ENCODE measurements at places on chromosomes 11 and 22.

DNA sequence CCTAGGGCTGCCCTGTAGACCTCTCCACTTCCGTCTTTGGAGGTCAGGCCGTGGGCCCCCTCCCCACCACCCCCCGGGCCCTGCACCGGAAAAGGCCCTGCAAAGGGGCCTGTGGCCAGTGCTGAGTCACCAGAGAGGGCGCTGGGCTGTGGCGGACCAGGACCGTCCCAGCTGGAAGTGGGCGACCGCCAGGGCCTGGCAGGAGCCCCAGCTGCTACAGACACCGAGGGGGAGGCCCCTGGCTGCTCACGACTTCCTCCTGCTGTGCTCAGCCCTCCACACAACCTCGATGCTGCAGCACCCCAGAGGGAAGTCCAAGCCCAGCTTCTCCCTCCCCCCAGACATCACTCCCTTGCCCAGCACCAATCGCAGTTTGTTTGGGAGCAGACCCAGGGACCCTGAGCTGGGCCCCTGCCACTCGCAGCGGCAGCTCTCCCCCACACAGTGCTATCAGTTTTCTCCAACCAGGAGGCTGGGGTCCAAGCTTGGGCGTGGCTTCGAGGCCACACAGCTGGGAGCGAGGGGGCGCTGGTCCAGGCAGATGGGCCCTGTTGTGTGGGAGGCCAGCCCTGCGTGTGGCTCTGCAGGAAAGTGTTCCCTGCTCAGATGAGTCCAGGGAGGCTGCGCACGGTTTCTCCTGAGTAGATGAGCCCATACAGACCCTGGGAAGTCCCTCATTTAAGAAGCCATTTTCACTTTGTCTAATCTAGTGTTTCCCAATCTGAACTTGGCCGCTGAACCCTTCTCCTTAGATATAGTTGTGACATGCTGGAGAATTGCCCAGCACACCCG is 5.6 kb upstream of the SH3BP1 start:
- DNase-seq = peak; percentile 82

- no peak for DNase-seq
Observed at GRCh38 chr11:112320668-112321067, 60.0 kb upstream of the PLET1 start.

DNA sequence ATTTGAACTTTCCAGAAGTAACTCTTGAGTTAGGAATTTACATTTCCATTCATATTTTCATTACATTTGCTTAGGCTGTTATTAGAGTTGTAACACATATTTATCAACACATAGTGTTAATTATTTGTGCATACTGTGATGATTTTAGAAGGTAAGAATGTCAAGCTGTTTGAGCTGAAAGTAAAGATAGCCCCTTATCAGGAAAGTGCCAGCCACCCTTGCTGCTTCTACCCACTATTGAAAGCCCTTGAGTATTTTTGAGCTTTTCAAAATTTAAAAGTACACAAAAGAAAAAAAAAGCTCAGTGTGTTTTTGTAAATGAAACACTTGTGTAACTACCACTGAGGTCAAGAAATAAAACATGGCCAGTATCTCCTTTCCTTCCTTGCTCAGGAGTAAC is 8.0 kb downstream of the APLP2 start:
- no peak for DNase-seq

GRCh38 chr11:76455331-76455730 is 10.5 kb downstream of the EMSY start:
- DNase-seq = no peak

DNA sequence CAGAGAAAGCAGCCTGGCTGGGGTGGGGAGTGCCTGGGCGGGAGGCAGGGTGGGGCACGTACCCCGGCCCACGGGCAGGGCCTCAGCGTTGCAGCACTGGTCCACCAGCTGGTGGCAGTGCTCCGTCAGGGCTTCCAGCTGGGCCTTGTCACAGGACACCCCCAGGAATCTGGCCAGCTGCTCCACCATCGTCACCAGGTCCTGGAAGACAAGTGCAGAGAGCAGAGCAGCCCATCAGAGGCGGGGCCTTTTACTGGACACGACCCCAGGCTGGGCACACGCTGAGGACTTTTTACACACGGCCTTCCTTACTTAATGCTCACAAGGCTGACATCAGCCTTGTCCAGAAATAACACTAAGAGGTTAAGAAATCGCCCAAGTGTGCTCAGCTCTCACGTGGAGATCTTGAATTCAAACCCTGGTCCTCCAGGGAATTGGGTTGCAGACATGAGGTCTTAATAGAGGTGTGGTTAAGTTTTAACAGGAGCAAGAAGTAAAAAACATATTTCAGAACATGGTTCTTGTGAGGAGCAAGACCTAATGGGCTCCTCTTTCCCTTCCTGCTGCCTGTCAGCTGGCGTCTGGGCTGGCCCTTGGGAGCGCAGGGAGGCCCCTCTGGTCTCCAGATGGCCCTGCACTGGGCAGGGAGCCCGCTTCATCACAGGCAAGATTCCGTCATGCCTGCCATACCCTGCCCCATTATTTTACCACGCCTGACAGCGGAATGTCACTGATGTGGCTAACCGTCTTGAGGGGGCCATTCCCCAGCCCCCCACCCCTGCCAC is 17.1 kb upstream of the EFCAB6 start:
- no peak for DNase-seq

DNA sequence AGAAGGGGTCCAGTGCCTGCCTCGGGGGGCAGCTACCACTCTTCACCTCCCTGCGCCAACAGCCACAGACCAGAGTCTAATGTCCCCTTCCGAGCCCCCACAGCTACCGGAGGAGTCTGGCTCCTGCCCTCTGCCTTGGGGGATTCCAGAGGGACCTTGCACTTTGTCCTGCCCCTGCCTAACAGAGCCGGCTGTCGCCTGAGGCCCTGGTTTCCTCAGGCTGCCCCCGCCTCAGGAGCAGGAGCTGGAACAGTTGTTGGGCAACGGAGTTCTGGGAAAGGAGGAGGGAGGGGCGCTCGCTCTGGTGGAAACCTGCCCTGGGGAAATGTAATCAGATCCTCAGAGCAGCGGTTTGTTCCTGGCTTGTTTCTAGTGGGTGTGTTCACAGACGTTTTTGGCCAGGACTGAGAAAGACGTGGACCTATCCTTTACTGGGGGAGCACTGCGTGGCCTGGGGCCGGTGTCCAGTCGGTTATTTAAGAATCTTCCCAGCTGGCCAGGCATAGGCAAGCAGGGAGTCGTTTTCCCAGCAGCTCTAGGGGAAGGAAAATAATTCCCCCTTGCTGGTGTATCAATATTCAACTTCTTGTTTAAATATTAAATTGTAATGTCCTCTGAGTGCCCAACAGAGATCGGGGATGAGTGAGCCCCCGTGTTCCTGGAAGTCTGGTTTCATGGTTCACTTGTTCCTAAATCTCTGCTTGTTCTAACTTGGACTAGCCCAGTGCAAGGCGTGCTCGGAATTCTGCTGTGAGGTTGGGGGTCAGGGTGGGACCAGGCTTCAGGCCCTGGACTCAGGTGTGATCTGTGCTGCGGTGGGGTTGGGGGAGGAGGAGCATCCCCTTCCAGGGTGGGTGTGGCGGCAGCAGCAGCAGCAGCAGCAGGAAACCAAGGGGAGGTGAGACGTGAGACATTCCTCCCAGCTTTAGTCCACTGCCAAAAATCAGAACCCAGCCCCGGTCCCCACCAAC is 32.1 kb downstream of the A4GALT start:
- DNase-seq = peak; percentile 67

- no peak for DNase-seq
Observed at GRCh38 chr22:48758881-48759875, 1068.5 kb downstream of the BRD1 start.

DNA sequence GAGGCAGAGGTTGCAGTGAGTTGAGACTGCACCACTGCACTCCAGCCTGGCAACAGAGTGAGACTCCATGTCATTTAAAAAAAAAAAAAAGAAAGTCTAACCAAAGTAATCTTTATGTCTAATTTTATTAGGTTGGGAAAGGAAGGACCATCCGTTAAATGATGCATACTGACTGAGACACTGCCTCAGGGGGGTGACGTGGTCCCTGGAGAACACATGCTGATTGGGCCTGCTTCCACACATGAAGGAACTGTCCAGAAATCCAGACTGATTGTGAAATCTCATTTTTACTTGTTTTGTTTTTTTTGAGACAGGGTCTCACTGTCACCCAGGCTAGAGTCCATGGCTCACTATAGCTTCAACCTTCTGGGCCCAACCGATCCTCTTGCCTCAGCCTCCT is 5.5 kb downstream of the SF3A1 start:
- DNase-seq = no peak

- no peak for DNase-seq
Observed at GRCh38 chr22:46084943-46085827, 65.1 kb upstream of the PPARA start.

- no peak for DNase-seq
Observed at GRCh38 chr11:95867105-95867504, 56.8 kb downstream of the MTMR2 start.

- no peak for DNase-seq
Observed at GRCh38 chr11:113519989-113520613, 44.9 kb upstream of the DRD2 start.

- DNase-seq = no peak
Observed at GRCh38 chr11:118142081-118142480, 10.5 kb downstream of the SCN4B start.

- DNase-seq = no peak
Observed at GRCh38 chr11:70742553-70743291, 344.4 kb downstream of the CTTN start.

- no peak for DNase-seq
Observed at GRCh38 chr11:116688202-116688540, 84.6 kb downstream of the BUD13 start.

DNA sequence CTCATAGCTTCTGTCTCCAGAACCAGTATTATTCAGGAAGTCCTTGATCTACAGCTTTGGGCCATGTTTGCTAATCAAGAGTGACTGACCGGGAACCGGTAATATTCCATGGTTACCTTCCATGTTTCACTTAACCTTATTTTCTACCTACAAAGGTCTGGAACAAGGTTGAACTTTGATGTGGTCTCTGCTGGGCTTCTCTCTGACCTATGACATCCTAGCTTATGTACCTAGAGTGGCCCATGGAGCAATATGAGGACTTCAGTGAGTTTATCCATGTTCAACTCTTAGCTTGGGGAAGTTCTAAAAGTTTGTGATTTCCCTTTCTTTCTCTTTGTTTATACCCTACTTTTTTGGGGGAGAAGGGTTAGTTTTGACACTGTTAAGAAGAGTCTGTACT is 33.2 kb downstream of the CCDC90B start:
- no peak for DNase-seq

DNA sequence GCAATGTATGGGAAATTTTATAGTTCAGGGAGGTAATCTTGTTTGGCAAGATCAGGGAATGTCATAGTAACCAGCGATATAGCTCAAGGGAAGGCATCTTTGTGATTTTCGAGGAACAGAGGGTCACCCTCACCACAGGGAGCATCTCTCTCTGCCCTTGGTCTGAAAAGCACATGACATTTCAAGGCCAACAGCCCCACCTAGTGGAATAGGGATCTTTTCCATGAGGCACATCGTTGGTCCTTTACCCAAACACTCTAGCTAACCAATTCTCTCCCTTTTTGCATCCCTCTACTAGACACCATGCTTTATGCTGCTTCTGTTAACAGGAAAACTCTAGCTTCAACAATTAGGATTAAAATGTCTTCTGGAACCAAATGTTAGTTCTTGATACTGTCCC is 179.0 kb downstream of the GRM5 start:
- DNase-seq = peak; percentile 49

DNA sequence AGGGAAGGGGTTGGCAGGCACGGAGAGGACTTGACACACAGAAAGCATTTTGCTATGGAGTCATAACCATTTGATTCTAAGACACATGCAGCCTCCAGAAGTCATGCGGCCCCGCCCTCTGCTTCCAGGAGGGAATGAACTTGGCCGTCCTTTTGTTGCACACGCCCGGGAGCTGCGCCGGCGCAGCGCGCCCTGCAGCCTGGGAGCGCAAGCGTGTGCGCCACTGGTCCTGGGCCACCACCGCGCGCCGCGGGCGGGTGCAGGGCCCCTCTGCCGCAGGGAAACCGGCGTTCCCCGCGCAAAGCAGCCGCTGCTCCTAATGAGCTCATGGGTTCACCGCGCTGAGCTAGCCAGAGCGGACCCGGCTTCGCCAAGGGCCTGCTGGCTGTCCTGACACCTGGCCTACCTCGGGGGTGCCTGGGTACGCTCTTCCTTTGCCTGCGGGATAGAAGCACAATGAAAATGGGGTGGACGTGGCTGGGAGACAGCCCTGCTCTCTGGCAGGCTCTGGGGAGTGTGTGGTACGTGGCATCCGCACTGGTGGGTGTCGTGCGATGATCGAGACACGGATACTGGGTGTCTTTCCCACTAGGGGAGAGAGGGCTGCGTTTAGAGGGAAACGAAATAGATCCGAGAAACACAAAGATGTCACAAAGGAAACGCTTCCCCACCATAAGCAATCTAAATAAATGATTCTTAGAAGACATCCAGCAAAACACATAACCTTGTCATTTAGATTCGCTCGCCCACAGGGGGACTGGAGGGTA is 669 bp downstream of the MICAL3 start:
- DNase-seq = peak; percentile 74

- DNase-seq = no peak
Observed at GRCh38 chr22:40819599-40820140, 524 bp upstream of the SLC25A17 start.

- peak; percentile 56 for DNase-seq
Observed at GRCh38 chr11:22304337-22304961, 33.7 kb upstream of the SLC17A6 start.

DNA sequence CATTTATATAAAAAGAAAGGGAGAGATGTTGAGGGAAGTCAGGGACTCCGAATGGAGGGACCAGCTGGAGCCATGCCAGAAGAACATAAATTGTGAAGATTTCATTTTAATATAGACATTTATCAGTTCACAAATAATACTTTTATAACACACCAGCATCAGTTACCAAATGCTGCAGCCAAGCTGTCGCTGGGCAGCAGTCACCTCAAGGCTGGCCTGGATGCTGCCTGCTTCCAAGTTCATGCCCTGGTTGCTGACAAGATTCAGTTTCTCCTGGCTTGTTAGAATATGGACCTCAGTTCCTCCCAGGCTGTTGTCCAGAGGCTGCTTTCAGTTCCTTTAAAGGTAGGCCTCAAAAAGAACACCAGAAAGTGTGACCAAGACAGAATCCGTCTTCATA is 30.8 kb upstream of the ALDH3B2 start:
- no peak for DNase-seq

Data from NCI-H1092 treated with DMSO at 0.1 percent for 48 hours (cell line).